ENCODE measurements at places on chromosomes 3 and 15.

GRCh38 chr3:177221744-177222143 is 24.5 kb upstream of the TBL1XR1 start:
- DNase-seq = no peak

DNA sequence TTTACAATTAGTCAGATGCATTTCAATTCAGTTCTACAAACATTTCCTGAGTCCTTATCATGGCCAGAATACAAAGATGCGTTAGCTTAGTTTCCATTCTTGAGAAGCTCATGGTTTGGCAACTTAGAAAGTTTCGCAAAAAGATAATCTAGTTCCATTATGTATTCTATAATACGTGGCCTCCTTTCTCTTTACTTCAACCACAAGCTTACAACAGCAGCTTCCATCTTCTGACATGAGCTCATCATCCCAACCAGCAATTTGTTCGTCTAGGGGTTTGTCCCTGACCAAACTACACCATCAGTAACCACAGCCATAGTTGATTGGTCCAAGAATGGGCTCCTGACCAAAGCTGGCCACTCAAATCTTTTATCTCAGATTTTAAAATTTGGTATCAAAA is 267.6 kb upstream of the TBC1D5 start:
- DNase-seq = no peak

DNA sequence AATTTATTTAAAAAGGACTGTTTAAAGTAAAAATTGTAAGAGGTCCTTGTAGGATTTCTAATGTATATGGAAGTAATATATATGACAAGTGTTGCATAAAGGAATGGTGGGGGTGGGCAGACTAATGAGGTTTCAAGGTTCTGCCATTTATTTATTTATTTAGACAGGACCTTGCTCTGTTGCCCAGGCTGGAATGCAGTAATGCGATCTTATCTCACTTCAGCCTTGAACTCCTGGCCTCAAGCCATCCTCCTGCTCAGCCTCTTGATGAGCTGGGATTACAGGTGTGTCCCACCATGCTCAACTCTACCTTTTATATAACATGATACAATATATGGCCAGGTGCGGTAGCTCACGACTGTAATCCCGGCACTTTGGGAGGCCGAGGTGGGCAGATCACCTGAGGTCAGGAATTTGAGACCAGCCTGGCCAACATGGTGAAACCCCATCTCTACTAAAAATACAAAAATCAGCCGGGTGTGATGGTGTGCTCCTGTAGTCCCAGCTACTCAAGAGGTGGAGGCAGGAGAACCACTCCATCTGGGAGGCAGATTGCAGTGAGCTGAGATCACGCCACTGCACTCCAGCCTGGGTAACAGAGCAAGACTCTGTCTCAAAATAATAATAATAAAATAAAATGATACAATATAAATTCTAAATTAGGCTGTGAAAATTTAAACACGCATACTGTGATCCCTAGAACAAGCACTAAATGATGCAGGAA is 33.8 kb upstream of the IGF2BP2 start:
- no peak for DNase-seq

GRCh38 chr3:184030536-184030935 is 1.0 kb upstream of the HTR3D start:
- DNase-seq = no peak

GRCh38 chr3:57855281-57855680 is 99.2 kb downstream of the SLMAP start:
- no peak for DNase-seq

DNA sequence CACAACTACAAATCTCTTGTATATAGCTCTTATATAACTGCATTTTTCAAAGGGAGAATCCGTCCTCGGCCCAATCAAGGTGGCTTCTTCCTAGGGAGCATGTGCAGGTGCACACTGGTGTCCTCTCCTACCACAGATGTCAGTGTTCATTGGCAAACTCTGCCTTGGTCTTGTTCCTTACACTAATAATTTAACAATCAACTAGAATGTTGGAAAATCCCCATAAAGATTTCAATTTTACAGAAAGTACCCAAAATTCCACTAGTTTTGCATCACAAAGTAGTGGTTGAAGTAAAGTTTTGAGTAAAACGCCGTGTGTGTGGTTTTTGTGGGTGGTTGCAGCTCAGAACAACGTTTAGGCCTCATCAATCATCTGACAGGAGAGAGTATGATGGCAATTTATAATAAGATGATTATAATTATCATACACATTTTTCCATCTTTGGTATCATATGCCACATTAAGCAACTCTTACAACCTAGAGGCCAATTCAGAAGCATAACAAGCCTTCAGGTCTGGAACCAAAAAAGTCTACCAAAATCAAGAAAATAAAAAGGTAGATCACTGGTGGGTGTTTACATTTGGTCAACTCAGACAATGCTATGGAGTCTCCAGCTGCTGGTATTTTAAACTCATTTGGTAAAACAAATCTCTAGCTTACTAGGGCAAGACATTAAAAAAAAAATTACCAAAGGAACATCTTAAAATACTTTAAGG is 128.9 kb upstream of the BHLHE40 start:
- no peak for DNase-seq

DNA sequence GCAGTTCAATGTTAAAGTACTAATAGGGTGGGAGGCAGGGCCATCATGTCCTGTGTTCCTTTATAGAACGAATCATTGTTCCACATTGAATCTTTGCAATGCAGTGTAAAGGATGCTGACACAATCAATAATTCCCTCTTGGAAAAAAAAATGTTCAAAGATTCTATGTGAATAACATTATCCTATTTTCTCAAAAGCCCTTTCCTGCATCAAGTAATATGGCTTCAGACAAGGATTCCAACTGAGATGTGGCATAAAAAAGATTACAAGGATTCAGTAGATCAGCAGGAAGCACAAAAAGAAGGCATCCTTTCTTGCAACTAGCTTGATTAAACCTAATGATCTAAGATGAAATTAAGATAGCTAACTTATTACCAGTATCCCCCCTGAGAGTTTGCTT is 454.0 kb upstream of the CADM2 start:
- DNase-seq = no peak

GRCh38 chr3:193800138-193801043 is 207.4 kb downstream of the OPA1 start:
- DNase-seq = no peak

GRCh38 chr3:179842061-179842460 is 189.2 kb downstream of the USP13 start:
- DNase-seq = no peak

DNA sequence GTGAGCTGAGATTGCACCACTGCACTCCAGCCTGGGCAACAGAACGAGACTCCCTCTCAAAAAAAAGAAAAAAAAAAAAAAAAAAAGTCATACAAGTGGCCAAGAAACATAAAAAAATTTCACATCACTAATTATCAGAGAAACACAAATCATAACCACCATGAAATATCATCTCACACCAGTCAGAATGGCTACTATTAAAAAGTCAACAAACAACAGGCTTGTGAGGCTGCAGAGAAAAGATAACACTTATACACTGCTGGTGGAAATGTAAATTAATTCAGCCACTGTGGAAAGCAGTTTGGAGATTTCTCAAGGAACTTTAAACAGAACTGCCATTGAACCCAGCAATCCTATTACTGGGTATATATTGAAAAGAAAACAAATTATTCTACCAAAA is 291.1 kb upstream of the MCTP2 start:
- DNase-seq = no peak

- DNase-seq = no peak
These were observed 83.9 kb upstream of the DCBLD2 start for GRCh38 chr3:98985431-98985830.

DNA sequence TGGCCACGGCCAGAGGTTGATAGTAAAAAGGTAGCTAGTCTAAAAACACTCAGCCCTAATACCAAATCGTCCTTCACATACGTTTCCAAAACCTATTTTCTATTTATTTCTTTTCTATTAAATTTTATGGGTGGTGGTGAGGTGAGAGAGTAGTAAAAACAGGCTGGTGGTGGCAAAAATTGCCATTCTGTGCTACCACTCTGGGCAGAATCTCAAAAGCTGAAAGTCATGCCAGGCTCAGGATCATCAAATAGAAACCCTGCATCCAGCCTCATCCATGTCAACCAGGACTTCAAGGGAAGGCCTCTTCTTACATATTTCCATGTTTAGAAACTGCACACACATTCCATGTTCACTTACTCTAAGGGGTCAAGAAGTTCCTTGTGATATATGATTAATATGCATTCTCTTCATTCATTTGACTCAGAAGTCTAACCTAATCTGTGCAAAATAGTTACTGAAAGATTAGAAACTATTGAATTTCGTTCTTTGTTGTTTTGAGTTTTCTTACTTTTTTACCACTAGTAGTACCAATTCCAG is 153.1 kb downstream of the TNIK start:
- no peak for DNase-seq

- DNase-seq = no peak
These were observed 14.1 kb upstream of the GADL1 start for GRCh38 chr3:30908456-30909037.

DNA sequence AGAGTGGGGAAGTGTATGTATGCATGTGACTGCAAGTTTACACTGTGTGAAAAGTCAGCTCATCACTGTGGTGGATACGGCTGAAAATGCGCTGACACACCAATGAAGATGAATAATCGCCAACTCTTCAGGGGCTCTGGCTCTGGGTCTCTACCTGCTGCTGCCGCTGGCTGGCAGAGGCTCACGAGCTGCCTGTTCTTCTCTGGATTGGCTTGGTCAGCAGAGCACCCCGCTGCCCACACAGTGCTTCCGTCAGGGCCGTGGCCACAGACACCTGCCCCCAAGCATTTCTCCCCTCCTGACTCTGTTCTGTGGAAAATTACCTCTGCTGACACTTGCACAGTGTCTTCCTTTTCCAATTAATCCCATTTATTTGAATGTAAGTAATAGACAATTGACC is 215.5 kb downstream of the GAP43 start:
- no peak for DNase-seq

DNA sequence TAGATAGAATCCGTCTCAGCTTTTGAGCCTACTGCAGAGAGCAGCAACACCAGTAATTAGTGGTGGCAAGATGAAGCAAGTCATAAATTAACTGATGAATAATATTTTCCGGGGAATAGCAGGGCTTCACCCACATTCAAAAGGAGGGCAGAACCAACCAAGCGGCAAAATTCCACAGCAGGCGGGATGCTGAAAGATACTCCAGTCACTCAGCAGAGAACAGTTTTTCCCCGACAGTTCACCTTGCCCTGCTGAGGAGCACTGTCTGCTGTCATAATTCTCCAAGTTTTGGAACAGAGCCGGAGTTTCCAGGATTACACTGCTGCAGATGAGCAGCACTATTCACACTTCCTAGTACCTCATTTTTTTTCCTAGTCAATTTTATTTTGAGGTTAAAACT is 274.7 kb downstream of the CD47 start:
- DNase-seq = no peak

GRCh38 chr3:42345811-42346210 is 64.6 kb downstream of the LYZL4 start:
- DNase-seq = no peak

DNA sequence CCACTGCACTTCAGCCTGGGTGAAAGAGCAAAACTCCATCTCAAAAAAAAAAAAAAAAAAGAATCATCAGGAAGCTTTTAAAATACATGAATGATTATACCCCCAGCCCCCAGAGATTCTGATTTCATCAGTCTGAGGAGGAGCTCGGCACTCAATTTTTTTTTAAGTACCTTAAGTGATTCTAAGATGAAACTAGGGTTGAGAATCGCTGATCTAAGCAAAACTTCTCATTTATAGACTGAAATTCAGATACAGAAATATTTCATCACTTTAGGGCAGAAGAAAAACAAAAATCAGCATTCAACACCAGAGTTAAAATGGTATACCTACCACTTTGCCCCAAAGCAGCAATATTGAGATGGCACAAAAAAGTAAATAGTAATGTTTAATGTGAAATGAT is 24.7 kb downstream of the CPA3 start:
- no peak for DNase-seq

GRCh38 chr3:53144862-53145712 is 14.9 kb upstream of the RFT1 start:
- DNase-seq = no peak

DNA sequence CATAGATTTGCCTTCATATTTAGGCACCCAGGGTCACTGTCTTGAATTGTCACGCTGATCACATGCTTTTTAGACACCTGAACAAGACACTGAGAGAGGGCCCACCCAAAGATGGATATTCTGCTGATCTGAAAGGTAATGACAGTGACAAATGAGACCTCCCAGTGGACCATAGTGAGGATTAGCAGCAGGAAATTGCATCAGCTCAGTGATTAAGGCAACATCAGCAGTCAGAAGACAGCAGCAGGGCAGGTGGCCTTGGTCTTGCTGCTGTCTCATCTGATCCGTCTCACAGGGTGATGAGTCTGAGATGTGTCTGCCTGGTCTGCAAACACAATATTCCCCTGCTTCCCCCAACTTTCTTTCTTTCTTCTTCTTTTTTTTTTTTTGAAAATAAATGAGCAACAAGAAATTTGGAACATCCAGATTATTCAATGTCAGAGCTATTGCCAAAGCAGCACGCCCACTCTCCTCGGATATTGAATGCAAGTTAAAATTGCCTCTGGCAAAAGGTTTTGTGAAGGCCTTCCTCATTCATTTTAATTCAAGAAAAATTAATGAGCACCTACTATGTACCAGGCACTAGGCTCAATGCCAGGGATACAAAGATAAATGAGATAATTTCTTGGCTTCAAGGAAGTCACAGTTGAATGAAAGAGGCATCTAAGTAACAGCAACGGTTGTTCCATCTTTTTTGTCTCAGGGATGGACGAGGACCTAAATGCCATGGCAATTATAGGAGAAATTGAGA is 14.1 kb downstream of the OTOL1 start:
- no peak for DNase-seq

- DNase-seq = no peak
These were observed 197.7 kb upstream of the CTNNB1 start for GRCh38 chr3:41001556-41001955.

- no peak for DNase-seq
These were observed 32.0 kb downstream of the PIK3CA start for GRCh38 chr3:179179979-179180759.

GRCh38 chr3:14990780-14991148 is 43.4 kb downstream of the NR2C2 start:
- no peak for DNase-seq

All from Right ventricle myocardium superior (tissue), 1 donor.